MG63 (cell line): ENCODE measurements at places on chromosomes 11 and 22.

GRCh38 chr11:132632641-132633124 lies 899.6 kb downstream of the OPCML start:
- peak; percentile 57 for DNase-seq

DNA sequence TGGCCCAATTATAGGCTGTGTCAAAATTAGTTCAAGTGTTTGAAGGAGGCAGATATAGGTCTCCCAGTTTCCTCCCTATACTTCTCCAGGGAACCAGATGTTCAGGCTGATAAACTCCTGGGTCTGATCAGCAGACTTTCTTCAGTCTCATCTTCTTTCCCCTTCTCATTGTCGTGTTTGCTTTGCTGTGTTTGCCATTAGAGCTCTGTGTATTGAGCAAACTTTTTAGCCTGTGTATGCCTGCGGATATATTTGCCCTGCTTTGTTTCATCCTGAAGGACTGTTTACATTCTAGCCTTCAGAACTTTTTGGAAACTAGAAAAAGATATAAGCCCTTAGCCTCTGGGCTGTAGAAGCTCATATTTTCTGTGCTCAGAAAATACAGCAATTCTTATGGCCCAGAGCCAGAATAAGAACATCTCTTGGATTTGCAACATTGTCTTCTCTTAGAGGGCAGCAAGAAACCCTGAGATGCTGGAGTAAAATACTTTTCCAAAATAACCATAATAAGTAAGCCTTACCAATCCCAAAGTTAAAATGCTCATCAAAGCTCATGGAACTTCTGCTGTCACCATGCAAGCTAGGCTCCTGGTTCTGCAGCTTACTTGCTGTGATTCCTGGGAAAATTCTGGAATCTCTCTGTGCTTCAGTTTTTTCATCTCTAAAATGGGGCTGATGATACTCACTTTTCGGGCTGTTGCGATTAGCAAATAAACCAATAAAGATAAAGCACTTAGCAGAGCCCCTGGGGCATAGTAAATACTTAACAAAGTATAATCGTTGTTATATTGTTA lies 34.1 kb upstream of the ME3 start:
- DNase-seq = no peak

- DNase-seq = peak; percentile 41
These were observed 2.8 kb downstream of the ALKBH8 start for GRCh38 chr11:107562647-107563208.

DNA sequence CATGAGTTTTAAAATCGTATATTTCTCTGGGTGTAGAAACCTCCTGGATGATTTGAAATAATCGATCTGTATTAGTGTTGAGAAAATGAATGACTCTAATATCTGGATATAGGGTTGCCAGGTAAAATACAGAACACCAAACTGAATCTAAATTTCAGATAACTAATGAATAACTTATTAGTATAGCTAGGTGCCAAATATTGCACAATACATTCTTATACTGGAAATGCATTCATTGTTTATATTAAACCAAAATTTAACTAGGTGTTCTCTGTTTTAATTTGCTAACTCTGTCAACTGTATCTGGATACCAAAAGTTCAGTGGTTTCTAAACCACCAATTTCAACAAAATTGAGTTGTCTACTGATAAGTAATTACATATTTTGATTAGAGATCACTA lies 2.5 kb upstream of the BIRC3 start:
- no peak for DNase-seq

- peak; percentile 50 for DNase-seq
These were observed 12.5 kb downstream of the USH1C start for GRCh38 chr11:17531636-17532113.

- no peak for DNase-seq
These were observed 175.2 kb downstream of the TMEM135 start for GRCh38 chr11:87212891-87213290.

GRCh38 chr11:93907901-93908300 lies 57.5 kb upstream of the VSTM5 start:
- no peak for DNase-seq

- no peak for DNase-seq
These were observed 89.1 kb upstream of the MTNR1B start for GRCh38 chr11:92880381-92880780.

- DNase-seq = no peak
These were observed 33.0 kb downstream of the MMP20 start for GRCh38 chr11:102592131-102592530.

DNA sequence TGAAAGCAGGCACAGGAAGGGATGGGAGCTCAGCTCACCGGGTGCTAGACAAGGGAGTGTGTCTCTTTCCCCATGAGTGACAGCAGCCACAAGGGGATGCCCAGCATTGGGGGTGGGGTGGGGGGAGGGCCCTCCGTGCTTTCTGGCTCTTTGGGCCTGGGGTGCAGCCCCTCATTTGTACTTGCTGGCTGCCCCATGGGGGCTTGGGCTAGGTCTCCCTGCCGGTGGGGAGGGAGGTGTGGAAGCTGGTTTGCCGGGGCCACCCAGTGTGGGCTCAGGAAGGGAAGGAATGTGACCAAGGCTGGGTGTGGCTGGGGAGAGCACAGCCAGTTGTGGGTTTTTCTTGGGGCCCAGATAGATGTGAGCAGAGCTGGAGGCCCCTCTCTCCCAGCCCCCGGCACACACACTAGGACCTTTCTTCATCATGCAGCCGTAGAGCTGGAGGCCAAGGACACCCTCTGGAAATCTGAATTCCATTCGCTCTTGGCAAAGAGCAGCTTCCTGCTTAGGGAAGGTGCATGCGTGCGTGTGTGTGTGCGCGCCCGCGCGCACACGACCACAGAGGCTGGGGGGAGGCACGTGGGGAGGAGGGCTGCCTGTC lies 25.8 kb downstream of the KCNQ1OT1 start:
- no peak for DNase-seq

DNA sequence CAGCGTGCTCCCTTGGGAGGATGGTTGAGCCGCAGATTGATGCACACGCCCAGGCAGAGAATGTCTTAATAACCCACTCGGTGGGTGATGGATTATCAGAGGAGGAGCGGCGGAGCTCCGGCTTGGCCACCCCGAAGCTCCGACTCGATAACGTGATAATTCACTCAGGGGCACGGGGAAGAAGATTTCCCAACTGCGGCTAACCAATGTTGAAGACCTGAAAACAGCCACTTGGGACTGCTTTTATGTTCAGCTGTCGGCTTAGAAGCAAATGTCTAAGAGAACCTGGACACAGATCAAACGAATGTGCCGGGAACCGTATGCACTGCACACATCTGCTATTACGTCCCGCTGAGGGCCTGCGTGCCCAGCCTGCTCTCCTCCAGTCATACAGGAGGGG lies 206.8 kb upstream of the CADM1 start:
- DNase-seq = no peak

- peak; percentile 55 for DNase-seq
These were observed 603 bp upstream of the ZFTA start for GRCh38 chr11:63769042-63769713.

- DNase-seq = no peak
These were observed 50.4 kb downstream of the ST3GAL4 start for GRCh38 chr11:126405906-126406305.

DNA sequence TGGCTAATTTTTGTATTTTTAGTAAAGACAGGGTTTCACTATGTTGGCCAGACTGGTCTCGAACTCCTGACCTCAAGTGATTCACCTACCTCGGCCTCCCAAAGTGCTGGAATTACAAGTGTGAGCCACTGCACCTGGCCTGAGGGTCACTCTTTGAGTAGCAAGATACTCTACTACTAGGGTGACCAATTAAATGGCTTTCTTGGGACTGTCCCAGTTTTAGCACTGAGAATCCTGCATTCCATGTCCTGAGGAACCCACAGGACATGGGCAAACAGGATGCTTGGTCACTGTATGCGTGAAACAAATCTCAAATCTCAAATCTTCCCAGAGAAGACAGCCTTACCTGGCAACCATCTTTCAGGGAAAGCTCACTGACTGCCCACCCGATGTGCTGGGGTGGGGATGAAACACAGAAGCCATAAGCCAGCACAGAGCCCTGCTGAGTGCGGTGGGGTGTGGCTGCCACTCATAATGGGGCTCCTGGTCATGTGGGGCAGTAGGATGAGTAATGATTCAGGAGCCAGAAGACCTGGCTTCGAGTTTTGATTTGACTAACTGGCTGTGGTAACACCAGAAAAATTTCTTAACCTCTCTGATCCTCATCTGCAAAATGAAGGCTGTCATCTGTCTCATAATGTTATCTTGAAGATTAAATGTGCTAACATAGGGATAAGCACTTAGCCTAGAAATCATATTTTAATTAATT lies 11.5 kb downstream of the CLMP start:
- DNase-seq = peak; percentile 66

DNA sequence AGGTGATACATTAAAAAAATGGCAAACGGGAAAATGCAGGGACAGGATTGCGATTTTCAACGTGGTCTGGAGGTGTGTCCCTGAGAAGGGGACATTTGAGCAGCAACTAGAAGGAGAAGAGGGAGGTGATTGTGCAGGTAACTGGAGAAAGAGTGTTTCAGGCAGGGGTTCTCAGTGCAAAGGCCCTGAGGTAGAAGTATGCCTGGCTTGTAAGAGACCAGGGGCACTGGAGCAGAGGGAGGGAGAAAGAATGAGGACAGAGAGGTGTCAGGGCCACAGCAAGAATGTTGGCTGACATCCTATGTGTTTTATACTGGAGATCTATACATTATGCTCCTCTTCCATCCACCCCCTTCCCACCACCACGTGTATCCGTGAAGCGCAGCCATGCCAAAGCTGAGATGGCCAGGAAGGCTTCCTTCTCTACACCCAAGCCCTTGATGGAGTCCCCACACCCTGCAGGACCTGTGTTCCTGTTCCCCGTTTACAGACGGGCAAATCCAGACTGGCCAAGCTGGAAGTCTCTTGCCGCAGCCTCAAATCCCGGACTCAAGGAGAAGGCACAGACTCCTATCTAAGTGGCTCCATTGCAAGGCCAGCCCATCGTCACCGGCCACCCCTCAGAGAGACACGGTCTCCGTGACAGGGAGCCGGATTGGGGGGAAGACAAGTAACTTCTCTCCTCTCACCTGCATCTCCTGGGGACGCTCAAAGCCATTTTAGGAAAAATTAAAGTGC lies 416.1 kb downstream of the MN1 start:
- DNase-seq = no peak

DNA sequence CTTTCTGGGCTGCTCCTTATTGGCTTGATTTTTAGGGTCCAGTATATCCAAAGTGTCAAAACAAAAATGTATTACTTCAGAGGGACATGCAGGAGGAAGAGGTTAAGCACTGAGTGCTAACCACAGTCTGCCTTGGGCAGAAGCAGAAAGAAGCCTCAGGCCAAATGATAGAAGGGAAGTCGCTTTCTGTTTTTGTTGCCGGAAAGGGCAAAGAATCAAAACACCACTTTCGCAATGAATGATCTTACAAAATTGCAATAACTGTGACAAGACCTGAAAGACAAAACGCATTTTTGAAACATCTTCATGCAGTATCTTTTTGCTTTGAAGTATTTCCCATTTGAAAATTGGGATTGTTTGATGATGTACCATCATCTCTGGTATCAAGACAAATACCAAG lies 70.1 kb upstream of the PICALM start:
- DNase-seq = no peak

- DNase-seq = no peak
These were observed 38.8 kb downstream of the PTPRJ start for GRCh38 chr11:48019217-48019584.

DNA sequence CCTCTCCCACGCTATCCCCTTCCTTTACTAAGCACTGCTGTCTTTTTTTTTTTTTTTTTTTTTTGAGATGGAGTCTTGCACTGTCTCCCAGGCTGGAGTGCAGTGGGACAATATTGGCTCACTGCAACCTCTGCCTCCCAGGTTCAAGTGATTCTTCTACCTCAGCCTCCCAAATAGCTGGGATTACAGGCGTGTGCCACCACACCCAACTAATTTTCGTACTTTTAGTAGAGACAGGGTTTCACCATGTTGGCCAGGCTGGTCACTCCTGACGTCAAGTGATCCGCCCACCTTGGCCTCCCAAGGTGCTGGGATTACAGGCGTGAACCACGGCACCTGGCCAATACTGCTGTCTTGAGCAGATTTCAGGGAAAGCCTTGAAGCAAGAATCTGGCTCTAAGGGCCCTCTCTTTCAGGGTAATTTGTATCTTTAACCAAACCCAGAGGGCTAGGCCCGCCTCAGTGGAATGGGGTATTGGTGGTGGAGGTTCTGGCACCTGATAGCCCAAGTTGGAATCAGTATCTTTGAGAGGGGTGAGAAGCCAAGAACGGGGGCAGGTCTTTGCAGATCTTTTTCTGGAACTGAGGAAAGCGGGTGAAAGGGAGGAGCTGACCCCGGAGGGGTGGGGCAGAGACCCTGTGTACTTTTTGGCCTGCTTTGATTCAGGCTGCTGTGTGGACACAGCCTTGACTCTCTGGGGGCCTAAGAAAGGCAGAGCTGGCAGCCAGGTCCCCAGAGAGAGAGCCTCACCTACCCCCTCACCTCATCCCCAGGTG lies 37.0 kb downstream of the TRIOBP start:
- DNase-seq = no peak

GRCh38 chr11:7582338-7582985 lies 68.7 kb downstream of the PPFIBP2 start:
- no peak for DNase-seq

GRCh38 chr11:48354013-48354412 lies 12.3 kb downstream of the OR4C5 start:
- no peak for DNase-seq

- no peak for DNase-seq
These were observed 1.2 kb upstream of the EED start for GRCh38 chr11:86243396-86243795.

DNA sequence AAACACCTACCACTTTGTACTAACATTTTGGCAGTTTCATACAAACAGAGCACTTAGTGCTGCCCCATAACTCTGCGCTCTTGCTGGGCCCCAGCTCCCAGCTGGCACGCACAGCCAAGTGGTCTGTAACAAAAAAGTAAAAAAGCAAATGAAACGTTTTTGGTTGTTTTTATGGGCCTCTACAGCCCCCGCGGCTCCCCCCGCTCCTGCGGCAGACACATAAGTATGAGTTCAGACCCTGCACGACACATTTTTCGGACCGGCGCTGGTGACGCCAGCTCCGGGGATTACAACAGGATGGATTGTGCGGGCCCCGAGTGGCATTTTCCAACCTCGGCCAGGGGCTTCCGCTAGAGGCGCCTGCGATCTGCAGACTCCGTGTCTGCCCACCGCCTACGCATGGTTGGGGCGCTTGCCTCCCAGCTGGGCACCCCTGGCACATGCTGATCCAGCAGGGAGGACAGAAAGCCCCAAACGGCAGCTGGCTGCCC lies 418.2 kb downstream of the SOX6 start:
- DNase-seq = peak; percentile 13

DNA sequence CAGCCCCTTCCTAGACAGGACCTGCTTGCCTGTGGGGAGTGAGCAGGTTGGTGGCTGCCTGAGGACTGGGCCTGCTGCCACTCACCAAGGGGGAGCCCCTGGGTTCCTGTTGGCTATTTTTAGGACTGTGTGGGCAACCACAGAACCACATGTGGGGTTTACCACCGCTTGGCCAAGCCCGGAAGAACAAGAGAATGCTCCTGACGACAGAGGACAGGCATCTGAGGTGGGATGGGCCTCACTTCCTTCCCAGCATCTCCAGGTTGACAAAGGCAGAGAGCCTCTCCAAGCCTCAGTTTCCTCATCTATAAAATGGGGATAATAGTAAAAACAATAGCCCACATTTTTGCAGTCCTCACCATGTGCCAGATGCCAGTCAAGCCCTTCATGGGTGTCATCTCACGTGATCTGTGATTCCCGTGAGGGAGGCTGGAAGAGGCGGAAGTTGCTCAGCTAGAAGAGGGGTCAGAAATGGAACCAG lies 43.6 kb downstream of the LRRC32 start:
- DNase-seq = no peak
